H1 (cell line): ENCODE measurements at places on chromosomes 12 and 14. TPM values are rescaled to one million over a fixed set of nuclear protein-coding genes. Genes with fewer than 3 reads are reported as not detected.

Gene ABCD2
- 0.06 TPM in 1 of 2 replicates, not detected in the other for total RNA-seq

Gene HOXC12
- not detected in 2 replicates for total RNA-seq

Gene KRT75
- total RNA-seq: not detected in 2 replicates

Gene CCDC91
- 23.1 and 23.8 TPM in 2 replicates for total RNA-seq

Gene SENP1
- total RNA-seq: 29.8 and 31.5 TPM in 2 replicates

Gene CCDC175
- 0.19 TPM in 1 of 2 replicates, not detected in the other for total RNA-seq

Gene FLRT2
- 6.7 and 6.9 TPM in 2 replicates for total RNA-seq

Gene PRR4
- 2.0 TPM in 1 of 2 replicates, not detected in the other for total RNA-seq

Gene RXYLT1
- total RNA-seq: 10.9 and 12.3 TPM in 2 replicates

Gene PMEL
- 120 and 128 TPM in 2 replicates for total RNA-seq

Gene ACRBP
- 0.80 and 1.2 TPM in 2 replicates for total RNA-seq

Gene TMED10
- total RNA-seq: 250 and 251 TPM in 2 replicates

Gene PRH1
- total RNA-seq: 4.3 and 6.5 TPM in 2 replicates

Gene SAMD15
- total RNA-seq: 0.99 and 1.0 TPM in 2 replicates

Gene GPR132
- total RNA-seq: not detected in 2 replicates

Gene SCFD1
- 64.5 and 65.6 TPM in 2 replicates for total RNA-seq

Gene SLC6A13
- not detected in 2 replicates for total RNA-seq

Gene SLCO1B3
- not detected in 2 replicates for total RNA-seq

Gene VASH1
- 6.4 and 7.7 TPM in 2 replicates for total RNA-seq

Gene BDKRB2
- 0.13 TPM in 2 replicates for total RNA-seq

Gene SERPINA10
- not detected in 2 replicates for total RNA-seq

Gene NOVA1
- 12.7 and 13.5 TPM in 2 replicates for total RNA-seq

Gene SLC22A17
- 39.4 and 43.0 TPM in 2 replicates for total RNA-seq

Gene CYP46A1
- 0.71 and 1.3 TPM in 2 replicates for total RNA-seq

Gene TAS2R30
- total RNA-seq: 0.75 and 1.0 TPM in 2 replicates

Gene ADCY4
- 0.35 and 0.69 TPM in 2 replicates for total RNA-seq

Gene GRIN2B
- 2.3 and 3.2 TPM in 2 replicates for total RNA-seq

Gene PAPLN
- 14.8 and 15.9 TPM in 2 replicates for total RNA-seq

Gene RAD51B
- total RNA-seq: 11.0 and 14.9 TPM in 2 replicates

Gene ZDHHC22
- 55.2 and 59.3 TPM in 2 replicates for total RNA-seq

Gene MAP1LC3B2
- 1.3 and 1.5 TPM in 2 replicates for total RNA-seq

Gene ARHGEF40
- 49.5 and 53.1 TPM in 2 replicates for total RNA-seq

Gene RIPK3
- total RNA-seq: 0.39 and 0.55 TPM in 2 replicates

Gene GPR84
- not detected in 2 replicates for total RNA-seq

Gene GLT8D2
- 5.7 and 6.8 TPM in 2 replicates for total RNA-seq

Gene CCDC177
- 2.8 and 2.9 TPM in 2 replicates for total RNA-seq

Gene KRT77
- total RNA-seq: 0.10 TPM in 1 of 2 replicates, not detected in the other

Gene TAS2R8
- not detected in 2 replicates for total RNA-seq

Gene CCDC85C
- 35.8 and 38.6 TPM in 2 replicates for total RNA-seq

Gene KRT8
- 283 and 290 TPM in 2 replicates for total RNA-seq

Gene ACVRL1
- 0.09 TPM in 1 of 2 replicates, not detected in the other for total RNA-seq

Gene ADIPOR2
- 46.4 and 50.8 TPM in 2 replicates for total RNA-seq

Gene CLEC4D
- total RNA-seq: not detected in 2 replicates

Gene BEGAIN
- 2.1 and 3.0 TPM in 2 replicates for total RNA-seq

Gene PLEKHD1
- 0.48 and 0.67 TPM in 2 replicates for total RNA-seq

Gene SYT10
- 2.6 and 3.2 TPM in 2 replicates for total RNA-seq

Gene ANKRD33
- 0.19 and 0.41 TPM in 2 replicates for total RNA-seq

Gene SLCO1B1
- 0.13 TPM in 1 of 2 replicates, not detected in the other for total RNA-seq

Gene KITLG
- 7.8 TPM in 2 replicates for total RNA-seq

Gene KLRC4
- not detected in 2 replicates for total RNA-seq

Gene CD163L1
- total RNA-seq: 0.22 and 0.92 TPM in 2 replicates

Gene CLEC1A
- total RNA-seq: not detected in 2 replicates

Gene KRT85
- not detected in 2 replicates for total RNA-seq

Gene ENDOU
- not detected in 2 replicates for total RNA-seq

Gene FAM186B
- 0.21 and 0.73 TPM in 2 replicates for total RNA-seq

Gene P2RX7
- 0.42 and 0.56 TPM in 2 replicates for total RNA-seq

Gene IRF2BPL
- total RNA-seq: 57.0 and 59.6 TPM in 2 replicates
